Stimulated activated CD8-positive, alpha-beta memory T cell treated with anti-CD3 and anti-CD28 coated beads, Interleukin-15, amount 100 ng/mL, for 4 hours (primary cell): ENCODE measurements at places on chromosomes 2 and 18.

DNA sequence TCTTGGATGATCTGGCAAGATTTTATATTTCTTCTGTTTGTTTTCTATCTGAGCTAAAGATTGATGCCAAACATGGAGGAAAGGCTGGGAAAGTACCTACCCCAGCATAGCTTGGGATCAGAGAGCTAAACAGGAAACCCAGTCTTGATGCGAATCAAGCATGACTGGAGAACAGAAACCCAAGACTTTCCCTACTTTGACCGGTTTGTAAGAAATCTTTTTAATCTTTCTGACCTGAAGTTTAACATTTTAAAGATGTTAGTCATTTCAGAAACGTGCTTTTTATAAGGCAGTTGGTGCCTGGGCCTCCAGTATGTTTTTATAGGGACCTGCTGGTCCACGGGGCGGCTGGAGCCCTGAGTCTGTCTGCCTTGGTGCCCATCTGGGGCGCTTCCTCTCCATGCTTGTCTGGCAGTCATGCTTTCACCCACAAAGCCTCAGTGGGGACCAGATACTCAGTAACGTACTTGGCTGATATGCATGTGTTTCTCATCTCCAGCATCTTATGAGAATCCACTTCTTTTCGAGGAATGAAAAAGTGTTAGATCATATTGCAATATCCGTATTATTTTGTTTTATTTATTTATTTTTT is 266.5 kb downstream of the PTGR3 start:
- no peak for DNase-seq

DNA sequence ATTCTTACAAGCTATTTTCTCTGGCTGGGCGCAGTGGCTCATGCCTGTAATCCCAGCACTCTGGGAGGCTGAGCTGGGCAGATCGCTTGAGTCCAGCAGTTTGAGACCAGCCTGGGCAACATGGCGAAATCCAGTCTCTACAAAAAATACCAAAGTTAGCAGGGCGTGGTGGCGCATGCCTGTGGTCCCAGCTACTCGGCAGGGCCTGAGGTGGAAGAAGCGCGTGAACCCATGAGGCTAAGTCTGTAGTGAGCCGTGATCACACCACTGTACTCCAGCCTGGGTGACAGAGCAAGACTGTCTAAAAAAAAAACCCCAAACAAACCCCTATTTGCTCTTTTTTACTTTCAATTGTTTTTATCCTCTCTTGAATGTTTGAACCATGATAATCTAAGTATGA is 37.0 kb downstream of the PPP4R1 start:
- DNase-seq, result no peak

- DNase-seq, result no peak
These were observed 28.1 kb upstream of the HTR2B start for GRCh38 chr2:231152800-231153557.

- no peak for DNase-seq
These were observed 172.6 kb upstream of the PID1 start for GRCh38 chr2:229443546-229444268.

GRCh38 chr2:145194673-145195072 is 674.8 kb upstream of the ZEB2 start:
- DNase-seq, result no peak

GRCh38 chr2:8086357-8086756 is 595.5 kb upstream of the ID2 start:
- no peak for DNase-seq

DNA sequence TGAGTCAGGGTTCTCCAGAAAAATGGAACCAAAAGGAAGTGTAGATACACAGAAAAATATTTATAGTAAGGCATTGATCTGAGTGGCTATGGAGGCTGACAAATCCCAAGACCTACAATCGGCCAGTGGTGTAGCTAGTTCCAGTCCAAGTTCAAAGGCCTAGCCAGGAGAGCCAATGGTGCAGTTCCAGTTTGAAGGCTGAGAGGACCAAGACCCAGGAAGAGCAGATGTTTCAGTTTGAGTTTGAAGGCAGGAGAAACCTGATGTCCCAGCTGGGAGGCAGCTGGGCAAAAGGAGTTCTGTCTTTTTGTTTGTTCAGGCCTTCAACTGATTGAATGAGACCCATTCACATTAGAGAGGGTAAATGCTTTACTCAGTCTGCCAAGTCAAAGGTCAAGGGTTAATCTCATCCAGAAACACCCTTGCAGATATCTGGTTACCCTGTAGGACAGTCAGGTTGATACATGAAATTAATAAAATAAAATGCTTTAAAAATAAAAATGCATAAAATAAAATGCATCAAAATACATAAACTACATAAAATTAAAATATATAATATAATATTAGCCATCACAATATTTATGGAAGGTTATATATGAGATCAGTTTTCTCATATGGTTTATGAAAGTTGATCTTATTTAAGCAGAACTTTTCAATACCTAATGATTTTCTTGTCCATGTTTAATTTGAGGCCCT is 38.7 kb downstream of the KCNE4 start:
- DNase-seq, result no peak

DNA sequence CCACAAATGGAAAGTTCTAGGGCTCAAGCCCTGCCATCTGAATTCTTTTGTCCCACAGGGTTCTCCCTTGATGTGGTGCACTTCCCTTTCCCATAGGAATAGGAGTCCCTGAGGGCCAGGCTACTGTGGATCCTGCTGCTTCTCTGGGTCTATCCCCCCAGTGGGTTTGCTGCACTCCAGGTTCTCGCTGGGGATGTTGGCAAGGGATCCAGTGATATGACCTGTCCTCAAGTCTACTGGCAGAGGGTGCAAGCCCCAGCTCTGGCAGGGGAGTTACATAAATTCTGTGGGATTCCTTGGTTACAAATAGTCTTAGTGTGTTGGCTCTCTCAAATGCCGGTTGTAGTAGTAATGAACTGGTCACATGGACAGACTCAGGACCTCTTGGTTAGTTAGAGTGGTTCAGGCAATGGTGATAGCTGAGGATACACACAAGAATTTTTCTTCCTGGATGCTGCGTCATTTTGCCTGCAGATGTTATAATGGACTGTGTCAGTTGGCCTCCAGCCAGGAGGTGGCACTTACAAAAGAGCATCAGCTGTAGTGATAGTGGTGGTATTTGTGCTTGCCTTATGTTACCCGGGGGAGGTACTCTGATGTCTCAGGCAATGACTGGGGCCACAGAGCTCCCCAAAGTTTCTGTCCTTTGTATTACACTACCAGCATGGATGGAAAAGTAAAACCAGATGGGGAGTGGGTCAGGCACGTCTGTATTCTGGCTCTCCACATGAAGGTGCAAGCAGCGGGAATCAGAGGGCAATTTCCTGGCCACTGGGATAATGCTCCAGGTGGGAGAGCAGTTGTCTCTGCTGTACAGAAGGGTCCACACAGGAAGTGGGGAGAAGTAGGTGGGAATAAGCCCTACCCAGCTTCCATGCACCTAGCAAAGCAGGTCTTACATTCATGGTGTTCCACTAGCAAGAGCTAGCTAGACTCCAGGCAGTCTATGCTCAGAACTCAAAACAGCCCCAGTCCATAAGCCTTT is 267.9 kb downstream of the SOX11 start:
- DNase-seq, result no peak

DNA sequence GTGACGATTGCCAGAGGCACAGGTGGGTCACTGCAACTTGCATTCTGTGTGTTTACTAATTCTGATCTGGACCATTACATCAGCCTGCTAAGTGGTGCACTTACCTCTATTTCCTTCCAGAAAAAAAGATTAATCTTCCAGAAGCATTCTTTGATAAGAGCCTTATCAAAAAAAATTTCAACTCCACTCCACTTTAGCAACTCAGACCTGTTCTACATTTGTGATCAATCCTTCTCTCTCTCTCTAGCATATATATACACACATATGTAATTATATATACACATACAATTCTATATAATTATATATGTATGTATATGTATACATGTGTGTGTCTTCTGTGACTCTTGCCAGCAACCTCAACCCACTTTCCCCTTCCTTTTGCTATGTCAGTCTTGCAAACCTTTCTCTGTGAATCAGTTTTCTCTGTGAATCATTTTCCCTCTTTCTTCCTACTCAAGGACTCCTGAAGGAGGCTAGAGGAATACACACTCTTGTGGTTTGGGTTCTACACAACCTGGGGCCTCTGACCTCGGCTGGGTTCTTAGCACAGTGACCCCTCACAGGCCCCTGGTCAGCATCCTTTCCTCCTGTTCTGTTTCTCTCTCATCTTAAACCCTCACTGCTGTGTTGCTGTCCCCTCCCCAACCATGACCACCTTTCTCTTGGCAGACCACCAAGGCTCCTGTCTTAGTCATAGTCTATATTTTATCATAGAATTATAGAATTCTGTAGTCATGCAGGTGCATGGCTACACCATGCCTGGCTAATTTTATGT is 130.4 kb upstream of the PELI1 start:
- DNase-seq, result no peak

GRCh38 chr2:64359892-64360657 is 93.9 kb upstream of the LGALSL start:
- DNase-seq, result peak; percentile 17

GRCh38 chr2:102258386-102259074 is 52.8 kb upstream of the IL1RL1 start:
- no peak for DNase-seq
